ENCODE measurements at places on chromosomes 12 and 14.

DNA sequence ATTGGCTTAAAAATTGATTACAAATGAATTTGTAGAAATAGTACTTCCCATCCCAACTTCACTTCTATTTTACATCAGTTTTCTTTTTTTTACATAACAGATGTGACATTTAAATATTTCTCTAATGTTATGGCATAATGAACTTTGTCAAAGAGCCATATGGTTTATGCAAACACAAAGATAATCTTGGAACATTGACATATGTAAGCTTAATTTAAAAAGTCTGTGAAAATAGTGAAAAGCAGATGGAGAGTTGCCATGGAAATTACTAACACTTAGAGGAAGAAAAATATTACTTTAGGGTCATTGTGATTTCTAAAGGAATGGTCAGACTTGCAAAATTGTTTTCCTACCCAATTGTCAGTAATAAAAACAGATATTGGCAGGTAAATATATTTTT is 232.4 kb downstream of the AEBP2 start:
- DNase-seq = no peak

DNA sequence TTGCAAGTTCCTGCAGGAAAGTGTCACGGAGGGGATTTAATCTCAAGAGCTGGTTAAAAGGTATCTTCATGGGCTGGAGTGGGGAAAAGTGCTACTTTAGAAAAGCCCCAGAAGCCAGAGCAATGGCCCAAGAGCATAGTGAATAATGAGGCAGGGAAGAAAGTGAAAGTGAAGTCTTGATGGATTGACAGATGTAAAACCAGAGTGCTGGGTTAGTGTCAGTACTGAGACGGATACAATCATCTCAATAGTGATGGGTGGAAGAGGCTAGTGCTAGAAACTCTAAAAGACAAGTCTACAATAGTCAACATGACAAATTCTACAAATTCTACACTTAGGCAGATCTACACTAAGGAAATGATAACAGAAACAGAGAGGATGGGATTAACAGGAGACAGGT is 68.1 kb downstream of the CIT start:
- no peak for DNase-seq

- no peak for DNase-seq
Measured at GRCh38 chr14:78075555-78076277, 94.5 kb upstream of the NRXN3 start.

- no peak for DNase-seq
Measured at GRCh38 chr12:25459541-25459951, 93.5 kb downstream of the LMNTD1 start.

- no peak for DNase-seq
Measured at GRCh38 chr12:121196902-121197301, 13.0 kb upstream of the P2RX4 start.

DNA sequence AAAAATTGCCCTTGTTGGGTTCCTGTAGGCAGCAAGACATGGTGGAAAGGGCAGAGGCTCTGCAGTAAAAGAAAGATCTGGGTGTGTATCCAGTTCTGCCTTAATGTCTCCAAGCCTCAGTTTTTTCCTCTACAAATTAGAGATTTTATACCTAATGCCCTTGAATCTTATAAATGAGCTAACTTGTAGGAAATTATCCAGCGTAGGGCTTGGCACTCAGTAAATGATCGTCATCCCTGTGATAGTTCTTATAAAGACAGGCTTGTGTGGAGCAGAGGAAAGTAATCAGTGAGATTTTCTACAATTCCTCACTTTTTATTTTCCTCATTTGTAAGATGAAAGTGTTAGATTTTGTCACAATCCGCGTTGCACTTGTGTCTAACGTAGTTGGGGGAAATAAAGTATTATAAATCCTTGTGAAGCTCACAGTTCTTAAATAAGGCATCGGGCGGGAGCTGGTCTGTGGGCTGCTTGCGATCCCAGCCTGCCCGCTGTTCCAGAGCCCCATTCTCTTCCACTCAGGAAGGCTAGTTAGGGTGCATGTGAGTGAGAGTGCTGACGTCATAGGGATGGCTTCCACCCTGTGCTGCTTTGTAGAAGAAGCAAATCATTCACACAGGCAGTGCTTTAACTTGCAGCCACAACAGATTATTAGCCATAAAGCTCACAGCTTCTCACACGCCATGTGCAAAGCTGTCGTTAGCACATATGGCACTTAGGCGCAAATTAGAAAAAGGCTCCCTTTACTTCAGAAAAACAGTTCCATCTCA is 87.6 kb downstream of the EML1 start:
- DNase-seq = peak; percentile 35
